ENCODE measurements at places on chromosomes 2 and 18.

- peak; percentile 17 for DNase-seq
Observed at GRCh38 chr2:158202161-158202815, 100.6 kb downstream of the UPP2 start.

- no peak for DNase-seq
Observed at GRCh38 chr2:120654381-120655134, 81.1 kb upstream of the GLI2 start.

GRCh38 chr2:42558827-42559226 lies 9.6 kb upstream of the MTA3 start:
- no peak for DNase-seq

GRCh38 chr2:215612786-215613185 lies 176.9 kb upstream of the FN1 start:
- no peak for DNase-seq

DNA sequence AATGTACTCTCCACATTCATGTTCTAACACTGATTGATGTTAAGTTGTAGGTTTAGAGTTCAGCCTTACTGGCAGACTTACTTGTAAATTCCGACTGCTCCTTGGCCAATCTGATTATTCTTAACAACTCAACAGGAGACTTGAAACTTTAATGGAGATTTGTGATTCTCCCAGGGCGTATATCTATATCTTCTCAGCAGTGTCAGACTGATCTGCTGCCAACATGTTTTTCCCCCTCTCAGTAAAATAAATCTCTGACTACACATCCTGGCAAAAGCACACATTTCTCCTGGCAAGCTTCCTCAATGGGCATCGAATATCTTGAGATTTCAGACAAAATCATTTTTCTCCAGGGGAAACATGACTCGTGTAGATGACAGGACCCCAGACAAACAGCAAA lies 1041.2 kb downstream of the DPP10 start:
- no peak for DNase-seq

DNA sequence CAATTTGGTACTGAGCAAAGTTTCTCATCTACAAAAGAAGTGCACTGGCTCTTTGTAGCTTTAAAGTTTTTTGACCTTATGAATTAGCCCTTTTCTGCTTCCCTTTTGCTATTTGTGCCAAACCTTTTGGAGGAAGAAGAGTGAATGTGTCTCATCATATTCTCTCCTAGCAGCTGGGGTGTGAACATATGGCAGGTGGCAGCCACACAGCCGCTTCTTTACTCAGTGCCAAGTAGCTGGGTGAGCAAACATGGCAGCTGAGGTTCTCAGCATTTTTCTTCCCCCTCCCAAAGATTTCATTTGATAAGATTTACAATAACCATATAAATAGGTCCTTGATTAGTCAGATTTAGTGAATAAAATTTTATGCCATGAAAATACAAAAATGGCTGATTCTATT lies 46.7 kb upstream of the STK17B start:
- DNase-seq = no peak

GRCh38 chr2:72919414-72920317 lies 2.3 kb downstream of the EMX1 start:
- DNase-seq = peak; percentile 30

DNA sequence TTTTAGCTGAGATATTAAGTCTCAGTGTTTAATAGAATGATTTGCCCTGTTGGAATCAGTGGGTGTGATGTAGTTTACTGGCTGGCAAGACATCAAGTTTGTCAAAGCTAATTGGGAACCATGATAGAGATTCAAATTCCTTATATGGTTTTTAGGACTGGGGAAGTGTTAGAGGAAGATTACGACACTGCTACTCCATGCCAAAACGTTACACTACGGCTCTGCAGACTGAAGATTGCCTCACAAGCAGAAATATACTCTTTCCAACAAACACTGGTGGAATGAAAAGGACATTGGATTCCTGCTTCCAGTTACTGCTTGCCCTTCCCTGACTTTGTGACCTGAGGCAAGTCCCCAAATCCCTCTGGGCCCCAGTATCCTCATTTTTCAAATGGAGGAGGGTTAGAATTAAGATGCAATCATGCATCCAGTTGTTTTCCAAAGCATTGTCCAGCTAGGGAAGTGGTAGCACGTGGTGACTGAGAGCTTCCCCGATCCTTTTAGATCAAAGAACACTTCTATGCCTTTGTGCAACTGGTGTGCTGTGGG lies 147.6 kb downstream of the CDC42EP3 start:
- peak; percentile 95 for DNase-seq

DNA sequence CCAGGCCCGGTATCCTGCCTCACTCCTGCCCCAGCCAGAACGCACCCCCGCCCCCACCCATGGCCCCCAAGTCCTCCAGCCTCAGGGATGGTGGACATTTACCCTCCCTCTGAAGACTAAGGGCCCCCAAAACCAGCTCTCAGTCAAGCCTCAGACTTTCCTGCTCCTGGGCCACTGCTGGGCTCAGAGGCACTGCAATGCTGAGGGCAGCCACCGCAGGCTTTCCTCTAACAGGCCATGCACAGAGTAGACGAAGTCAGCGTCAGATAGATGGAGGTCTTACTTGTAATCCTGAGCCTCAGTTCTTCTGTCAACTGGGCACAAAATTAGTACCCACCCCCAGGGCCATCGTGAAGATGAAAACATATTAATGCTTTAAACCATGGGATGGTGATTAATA lies 92.6 kb downstream of the TTC32 start:
- no peak for DNase-seq

GRCh38 chr18:74944676-74945075 lies 264.3 kb downstream of the PTGR3 start:
- no peak for DNase-seq

GRCh38 chr2:189408294-189408693 lies 33.0 kb upstream of the WDR75 start:
- DNase-seq = no peak

DNA sequence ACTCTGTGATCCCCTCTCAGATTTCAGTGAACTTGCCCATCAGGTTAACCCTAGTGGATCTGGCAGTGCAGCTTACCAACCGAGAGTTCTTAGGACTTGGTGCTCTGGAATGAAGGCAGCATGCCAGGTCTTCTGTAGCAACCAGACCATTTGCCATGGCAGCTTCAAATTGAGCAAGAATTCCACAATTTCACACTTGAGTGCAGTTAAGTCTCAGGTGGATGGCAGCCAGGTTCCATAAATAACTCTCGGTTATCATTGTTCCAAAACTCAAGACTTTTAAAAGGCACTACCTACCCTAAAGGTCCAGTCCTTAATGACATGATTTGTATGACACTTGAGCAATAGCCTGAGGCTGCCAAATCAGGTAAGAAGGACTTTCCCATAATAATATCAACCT lies 48.1 kb downstream of the GALNT3 start:
- DNase-seq = peak; percentile 20

GRCh38 chr2:141941210-141941714 lies 189.6 kb downstream of the LRP1B start:
- DNase-seq = no peak

DNA sequence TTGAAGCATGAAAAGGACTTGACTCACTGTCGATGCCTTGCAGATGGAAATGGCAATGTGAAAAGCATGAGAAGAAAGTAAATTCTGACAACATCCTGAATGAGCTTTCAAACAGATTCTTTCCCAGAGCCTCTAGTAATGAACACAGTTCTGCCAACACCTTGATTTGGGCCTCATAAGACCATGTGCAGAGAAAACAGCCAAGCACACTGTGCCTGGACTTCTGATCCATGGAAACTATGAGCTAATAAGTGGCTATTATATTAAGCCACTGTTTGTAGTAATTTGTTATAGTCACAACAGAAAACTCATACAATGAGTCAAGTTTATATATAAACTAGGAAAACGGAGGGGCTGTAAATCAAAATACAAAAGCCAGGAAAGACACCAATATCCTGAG lies 477.3 kb downstream of the MBD2 start:
- DNase-seq = no peak

- no peak for DNase-seq
Observed at GRCh38 chr18:63292831-63293683, 26.5 kb downstream of the BCL2 start.

DNA sequence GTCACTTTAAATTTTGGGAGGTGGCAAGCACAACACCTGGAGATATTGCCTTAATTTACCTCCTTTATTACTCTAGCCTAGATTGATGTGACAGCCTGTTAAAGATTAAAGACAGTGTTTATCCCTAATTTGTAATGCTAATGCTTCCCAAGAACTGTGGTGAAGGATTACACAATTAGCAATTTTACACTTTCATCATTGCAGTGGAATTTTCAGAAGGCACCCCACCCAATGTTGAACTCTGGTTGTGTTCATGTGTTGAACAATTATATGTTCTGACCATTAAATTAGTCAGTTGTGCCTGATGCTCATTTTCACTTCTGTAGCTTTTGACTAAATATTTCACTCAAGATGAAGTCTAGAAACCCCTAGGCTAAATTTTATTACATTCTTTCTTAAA lies 317.1 kb upstream of the CWC22 start:
- no peak for DNase-seq

- no peak for DNase-seq
Observed at GRCh38 chr2:181243319-181243718, 213.9 kb upstream of the ITGA4 start.

GRCh38 chr18:13178976-13179375 lies 39.6 kb upstream of the LDLRAD4 start:
- DNase-seq = peak; percentile 33

GRCh38 chr2:23627236-23628009 lies 242.4 kb downstream of the KLHL29 start:
- no peak for DNase-seq

GRCh38 chr2:200453142-200453852 lies 56.6 kb downstream of the KCTD18 start:
- no peak for DNase-seq

DNA sequence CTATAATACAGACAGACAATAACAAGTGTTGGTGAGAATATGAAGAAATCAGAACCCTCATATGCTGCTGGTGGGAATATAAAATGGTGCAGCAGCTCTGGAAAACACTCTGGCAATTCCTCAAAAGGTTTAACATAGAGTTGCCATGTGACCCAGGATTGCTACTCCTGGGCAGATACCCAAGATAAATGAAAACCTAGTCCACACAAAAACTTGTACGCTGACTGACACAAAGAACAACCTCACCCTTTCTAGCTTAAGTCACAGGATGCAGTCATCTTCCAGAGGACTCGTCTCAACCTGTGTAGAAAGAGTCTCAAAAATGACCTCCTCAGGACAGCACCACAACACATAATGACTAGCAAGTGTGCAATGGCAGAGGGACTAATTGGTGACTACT lies 71.6 kb upstream of the ACAA2 start:
- no peak for DNase-seq

- no peak for DNase-seq
Observed at GRCh38 chr2:241775223-241776177, 1.1 kb upstream of the GAL3ST2 start.

DNA sequence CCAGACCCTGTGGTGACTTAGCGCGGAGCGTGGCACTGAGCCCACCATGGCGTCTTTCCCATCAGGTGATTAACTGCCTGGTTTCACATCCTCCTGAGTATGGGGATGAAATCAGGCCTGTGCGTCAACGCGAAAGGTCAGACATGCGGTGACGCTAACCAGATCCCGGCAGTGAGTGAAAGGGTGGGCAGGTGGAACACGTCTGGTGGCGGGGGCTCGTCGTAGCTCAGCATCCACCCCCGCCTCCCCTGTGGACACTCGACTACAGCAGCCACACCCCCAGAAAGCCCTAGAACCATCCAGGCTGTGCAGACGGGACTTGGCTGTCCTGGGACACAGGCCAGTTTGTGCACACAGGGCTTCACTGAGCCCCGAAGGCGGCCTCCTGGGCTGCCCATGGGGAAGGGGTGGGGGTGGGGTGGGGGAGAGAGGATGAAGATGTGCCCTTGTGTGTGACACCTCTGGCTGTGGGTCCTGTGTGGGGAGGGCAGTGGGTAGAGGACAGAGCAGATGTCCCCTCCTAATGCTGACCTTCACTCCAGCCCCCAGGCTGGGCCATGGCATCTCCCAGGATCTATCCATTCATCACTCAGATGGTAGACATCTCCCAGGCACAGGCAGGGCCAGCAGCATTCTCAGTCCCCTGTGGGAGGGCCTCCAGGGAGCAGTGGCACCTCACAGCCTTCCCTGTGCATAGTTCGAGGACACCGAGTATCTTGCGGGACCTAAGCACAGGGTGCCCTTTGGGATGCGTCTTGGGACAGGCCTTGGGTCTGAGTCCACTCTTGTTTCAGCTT lies 27.5 kb downstream of the RAMP1 start:
- peak; percentile 56 for DNase-seq

- DNase-seq = no peak
Observed at GRCh38 chr2:23706613-23707078, 220.3 kb downstream of the ATAD2B start.

DNA sequence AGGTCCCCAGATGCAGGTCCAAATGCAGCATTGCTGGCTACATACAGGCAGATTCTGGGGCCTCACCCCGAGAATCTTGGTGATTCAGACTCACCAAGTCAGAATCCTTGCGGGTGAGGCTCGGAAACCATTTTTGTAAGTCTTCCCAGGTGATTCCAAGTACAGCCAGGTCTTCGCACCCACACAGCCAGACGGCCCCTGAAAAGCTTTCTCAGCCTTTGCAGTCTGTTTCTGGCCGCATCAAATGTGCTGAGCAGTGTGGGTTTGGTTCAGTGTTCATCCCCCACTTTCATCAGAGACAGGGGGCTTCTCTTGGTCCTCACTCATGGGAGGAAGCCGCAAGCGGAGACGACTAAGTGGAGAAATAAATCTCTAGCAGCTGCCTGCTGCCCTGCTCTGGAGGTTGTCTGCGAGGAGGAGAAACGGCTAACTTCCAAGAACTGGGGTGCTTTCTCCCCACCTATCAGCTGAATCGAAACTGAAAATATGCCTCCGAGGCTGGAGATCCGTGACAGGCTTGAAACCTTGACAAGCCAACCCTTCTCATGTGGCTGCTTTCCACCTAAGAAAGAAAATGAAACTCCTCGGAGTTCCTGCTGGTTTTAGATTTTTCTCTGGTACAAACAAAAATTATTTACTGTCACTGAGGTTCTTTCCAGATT lies 8.9 kb upstream of the TMEM185B start:
- no peak for DNase-seq

DNA sequence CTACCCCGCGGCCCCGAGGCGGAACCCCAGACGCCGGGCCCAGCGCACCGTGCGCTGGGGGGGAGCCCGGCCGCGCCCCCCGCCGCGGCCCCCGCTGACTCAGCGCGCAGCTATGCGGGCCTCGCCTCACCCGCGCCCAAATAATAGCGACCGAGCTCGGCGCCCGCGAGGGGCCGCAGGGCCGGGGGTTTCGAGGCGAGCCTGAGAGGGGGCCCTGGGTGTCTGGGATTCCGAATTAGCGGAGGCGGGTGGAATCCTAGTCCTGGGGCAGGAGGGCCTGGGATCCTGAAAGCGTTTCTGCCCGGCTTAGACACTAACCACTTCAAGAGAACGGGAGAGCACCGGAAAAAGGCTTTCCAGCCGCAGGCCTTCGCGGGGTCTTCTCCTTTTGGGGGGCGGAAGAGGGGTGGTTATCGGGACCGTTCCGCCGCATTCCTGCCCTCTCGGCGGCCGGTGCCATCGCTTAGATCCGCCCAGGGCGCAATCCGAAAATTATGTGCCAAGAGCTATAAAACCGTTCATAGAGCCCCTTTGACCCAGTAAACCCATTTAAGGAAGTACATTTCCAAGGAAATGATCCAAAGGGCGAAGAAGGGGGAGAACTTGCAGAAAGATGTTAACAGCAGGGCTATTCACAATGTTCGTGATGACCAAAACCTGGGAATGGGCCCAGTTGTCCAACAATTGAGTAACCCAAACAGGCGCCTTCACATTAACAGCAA lies 681 bp upstream of the ROCK2 start:
- DNase-seq = peak; percentile 93

GRCh38 chr18:49922228-49922627 lies 108.9 kb upstream of the ACAA2 start:
- DNase-seq = no peak
